ENCODE measurements at places on chromosomes 13 and 19. TPM values are rescaled to one million over a fixed set of nuclear protein-coding genes. Genes with fewer than 3 reads are reported as not detected.

- DNase-seq = no peak
These were observed 807.6 kb downstream of the UQCRFS1 start for GRCh38 chr19:28405346-28405742.

- no peak for DNase-seq
These were observed 1132.6 kb upstream of the SLC10A2 start for GRCh38 chr13:104198801-104199200.

ACP7 gene
- total RNA-seq = not detected

- DNase-seq = peak; percentile 8
These were observed 388.9 kb upstream of the DACH1 start for GRCh38 chr13:72255908-72256307.

- peak; percentile 50 for DNase-seq
These were observed 2.3 kb downstream of the PRKD2 start for GRCh38 chr19:46714444-46715106.

GRCh38 chr19:9641810-9642209 is 20.8 kb upstream of the ZNF561 start:
- no peak for DNase-seq

MED29 gene
- 22.2 TPM for total RNA-seq

- DNase-seq = no peak
These were observed 734 bp upstream of the TRMT1 start for GRCh38 chr19:13117176-13117771.

AZU1 gene
- not detected for total RNA-seq

DNA sequence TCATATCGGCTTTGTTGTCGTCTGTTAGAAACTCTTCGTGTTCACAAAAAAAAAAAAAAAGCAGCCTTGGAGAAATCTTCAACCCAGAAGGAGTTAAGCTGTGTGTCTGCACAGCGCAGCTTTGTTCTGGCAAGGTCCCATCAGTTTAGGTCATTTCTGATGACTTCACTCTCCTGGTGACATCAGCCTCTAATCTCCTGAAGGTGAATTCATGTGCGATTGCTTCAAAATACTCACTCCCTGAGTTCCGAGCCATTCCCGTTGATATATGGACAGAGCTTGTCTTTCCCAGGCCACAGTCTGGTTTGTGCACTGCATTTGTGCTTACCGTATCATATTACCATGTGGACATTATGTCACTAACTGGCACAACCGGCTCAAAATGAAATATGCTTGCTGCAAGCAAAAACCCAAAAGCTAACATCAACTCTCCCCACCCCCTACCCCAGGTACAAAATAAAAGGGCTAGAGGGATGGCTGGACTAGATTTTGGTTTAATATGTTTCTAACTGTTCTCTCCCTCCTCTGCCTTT is 342.4 kb downstream of the KCNRG start:
- peak; percentile 63 for DNase-seq

GRCh38 chr13:76634431-76635191 is 251.6 kb downstream of the KCTD12 start:
- no peak for DNase-seq

DNA sequence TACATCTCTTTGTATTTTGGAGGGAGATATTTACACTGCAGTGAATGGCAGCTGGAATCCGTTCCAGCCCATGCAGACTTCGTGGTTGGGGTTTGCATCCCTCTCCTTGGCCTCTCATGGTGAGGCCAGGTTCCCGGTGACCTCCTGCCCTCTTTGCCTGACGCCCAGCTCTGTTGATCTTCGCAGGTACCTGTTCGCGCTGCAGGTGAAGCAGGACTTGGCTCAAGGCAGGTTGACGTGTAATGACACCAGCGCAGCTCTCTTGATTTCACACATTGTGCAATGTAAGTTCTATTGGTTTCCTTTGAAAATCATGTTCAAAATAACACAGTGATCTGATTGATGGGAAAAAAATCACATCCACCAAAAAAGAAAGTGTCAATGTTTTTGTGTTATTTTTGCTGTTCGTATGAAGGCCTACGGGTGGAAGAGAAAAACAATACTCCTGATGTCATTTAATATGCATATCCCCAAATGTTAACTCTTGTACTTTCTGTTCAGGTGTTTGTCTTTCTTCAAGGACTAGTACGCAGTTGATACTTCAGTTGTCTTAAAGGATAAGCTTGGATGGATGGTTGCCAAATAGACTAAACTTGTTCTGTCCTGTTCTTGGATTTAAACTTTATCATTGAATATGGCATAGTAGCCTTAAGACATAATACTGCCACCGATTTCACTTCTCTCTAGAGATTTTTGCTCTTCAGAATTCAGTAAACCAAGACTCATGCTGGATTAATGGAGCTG is 199.1 kb downstream of the STK24 start:
- no peak for DNase-seq

PRTN3 gene
- not detected for total RNA-seq

U2AF1L4 gene
- 4.7 TPM for total RNA-seq

MIDN gene
- 15.5 TPM for total RNA-seq

ELSPBP1 gene
- total RNA-seq = not detected

GRCh38 chr19:18000915-18001776 is 6.8 kb upstream of the ARRDC2 start:
- peak; percentile 76 for DNase-seq

HOMER3 gene
- total RNA-seq = 64.1 TPM

- DNase-seq = no peak
These were observed 24.8 kb downstream of the MAP4K1 start for GRCh38 chr19:38592940-38593339.

DNA sequence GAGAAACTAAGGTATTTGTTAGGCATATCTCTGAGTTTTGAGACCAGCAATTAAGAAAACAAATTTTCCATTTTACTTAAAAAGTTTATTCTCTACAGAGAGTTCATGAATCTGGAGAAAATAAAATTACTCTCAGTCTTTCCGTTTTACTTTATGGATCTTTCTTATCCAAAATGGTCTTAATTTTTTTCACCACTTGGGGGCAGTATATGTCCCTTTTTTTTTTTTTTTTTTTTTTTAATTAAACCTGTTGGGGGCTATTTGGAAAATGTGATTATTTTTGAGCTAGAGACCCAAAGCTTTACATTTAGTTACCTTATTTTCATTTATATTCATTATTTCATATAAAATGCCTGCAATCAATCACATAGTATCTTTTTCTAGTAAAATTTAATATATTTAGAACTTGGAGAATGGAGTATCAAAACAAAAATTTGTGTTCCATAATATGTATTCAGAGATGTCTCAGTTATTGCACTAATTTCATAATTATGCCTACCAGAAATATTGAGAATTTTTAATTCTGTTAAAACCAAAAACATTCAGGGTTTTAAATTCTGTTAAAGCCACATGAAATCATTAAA is 27.1 kb downstream of the PIBF1 start:
- DNase-seq = peak; percentile 27

DNA sequence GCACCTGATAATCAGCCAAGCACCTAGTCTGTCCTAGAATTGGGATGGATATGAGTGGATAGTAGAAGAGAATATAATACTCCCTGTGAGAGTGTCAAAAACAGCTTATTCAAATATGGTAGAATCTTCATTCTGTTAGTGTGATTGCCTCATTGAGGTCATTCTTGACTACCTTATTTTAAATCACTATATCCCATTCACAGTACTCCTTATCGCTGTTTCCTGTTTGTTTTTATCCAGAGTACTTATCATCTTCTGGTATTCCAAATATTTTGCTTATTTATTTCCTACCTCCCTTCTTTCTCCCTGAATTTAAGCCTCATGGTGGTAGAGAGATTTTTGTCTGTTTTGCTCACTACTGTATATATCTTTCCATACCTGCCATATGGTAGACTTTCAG is 9.9 kb downstream of the NDFIP2 start:
- DNase-seq = no peak

All from fibroblast of villous mesenchyme (primary cell).